ENCODE measurements at places on chromosomes 4 and X. TPM values are rescaled to one million over a fixed set of nuclear protein-coding genes. Genes with fewer than 3 reads are reported as not detected.

DNA sequence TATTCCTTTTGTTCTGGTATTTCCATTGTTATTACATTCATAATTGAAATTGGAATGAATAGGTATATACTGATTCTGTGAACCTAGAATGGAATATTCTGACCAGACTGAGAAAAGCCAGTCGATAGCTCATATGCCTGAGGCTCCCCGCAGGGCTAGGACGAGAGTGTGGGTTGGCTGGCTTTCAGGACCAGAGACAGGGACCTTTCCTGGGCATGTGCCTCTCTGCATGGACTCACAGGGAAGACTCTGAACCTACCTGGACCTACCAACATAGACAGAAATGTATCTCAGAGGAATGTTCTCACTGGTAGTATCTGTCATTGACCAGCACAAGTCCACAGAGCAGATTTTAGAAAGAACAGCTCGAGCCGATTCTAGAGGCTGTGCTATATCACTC lies 214.6 kb downstream of the FRMPD4 start:
- no peak for DNase-seq

GRCh38 chr4:189988877-189989431 lies 38.1 kb downstream of the FRG2 start:
- DNase-seq: no peak

GRCh38 chr4:94841864-94842221 lies 84.1 kb downstream of the BMPR1B start:
- DNase-seq: no peak

DNA sequence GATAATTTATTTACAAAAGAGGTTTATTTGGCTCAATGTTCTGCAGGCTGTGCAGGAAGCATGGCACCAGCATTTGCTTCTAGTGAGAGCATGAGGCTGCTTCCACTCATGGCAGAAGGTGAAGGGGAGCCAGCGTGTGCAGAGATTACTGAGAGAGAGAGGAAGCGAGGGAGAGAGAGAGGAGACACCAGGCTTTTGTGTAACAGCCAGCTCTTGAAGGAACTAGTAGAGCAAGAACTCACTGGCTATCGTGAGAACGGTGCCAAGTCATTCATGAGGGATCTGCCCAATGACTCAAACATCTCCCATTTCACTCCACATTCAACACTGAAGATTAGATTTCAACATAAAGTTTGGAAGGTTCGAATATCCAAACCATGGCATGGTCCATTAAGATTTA lies 12.7 kb downstream of the GUCY1A1 start:
- no peak for DNase-seq

GRCh38 chr4:2824836-2825381 lies 18.7 kb upstream of the ADD1 start:
- no peak for DNase-seq

- no peak for DNase-seq
These were observed 16.4 kb downstream of the DDX3X start for GRCh38 chrX:41350150-41350975.

- no peak for DNase-seq
These were observed 1722.9 kb upstream of the PCDH10 start for GRCh38 chr4:131426023-131426758.

DNA sequence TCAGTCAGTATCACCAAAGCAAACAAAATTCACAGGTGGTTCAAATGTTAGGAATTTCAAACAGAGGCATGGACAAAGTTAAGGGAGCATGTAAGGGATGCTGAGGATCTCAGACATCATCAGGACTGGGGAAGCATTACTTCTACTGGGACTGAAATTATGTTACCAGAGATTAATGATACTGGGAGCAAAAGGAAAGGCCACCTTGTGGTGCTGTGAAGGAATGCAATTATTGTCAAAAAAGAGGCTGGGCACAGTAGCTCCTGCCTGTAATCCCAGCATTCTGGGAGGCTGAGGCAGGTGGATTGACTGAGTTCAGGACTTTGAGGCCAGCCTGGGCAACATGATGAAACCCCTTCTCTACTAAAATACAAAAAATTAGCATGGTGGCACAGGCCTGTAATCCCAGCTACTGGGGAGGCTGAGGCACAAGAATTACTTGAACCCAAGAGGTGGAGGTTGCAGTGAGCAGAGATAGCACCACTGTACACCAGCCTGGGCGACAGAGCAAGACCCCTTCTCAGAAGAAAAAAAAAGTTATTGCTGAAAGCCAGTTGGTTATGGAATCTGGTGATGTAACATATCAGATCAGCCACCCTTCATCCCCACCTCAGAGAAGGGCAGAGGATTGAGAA lies 954.3 kb downstream of the PCDH7 start:
- DNase-seq: no peak

DNA sequence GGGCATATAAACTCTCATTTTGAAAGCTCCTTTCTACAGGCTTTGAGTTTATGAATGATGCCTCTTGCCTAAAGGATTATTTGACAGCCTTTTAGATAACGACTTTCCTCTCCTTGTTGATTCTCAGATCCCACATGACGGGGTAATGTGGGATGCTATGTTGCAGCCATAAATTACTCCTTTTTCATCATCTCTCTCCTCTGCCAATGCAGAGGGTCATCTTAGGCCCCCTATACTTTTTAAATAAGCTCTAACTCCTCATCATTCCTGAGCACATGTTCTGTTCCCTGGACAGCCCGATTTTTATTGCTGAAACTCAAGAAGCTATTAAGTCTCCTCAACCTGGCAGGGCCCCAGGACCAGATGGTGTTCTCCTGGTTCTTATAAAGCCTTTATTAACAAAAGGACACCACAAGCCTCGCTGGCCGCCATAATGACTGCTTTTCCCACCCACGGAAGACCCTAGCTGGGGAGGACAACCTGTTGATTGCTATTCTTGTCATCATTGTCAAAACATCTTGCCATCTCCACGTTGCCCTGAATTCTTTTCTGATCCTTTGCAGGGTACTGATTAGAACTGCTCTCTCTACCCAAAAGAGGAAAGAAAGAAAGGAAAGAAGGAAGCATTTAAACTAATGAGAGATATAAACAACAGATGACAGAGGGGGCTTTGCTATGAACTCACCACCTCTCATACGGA lies 150.7 kb downstream of the DHX15 start:
- DNase-seq: no peak

DNA sequence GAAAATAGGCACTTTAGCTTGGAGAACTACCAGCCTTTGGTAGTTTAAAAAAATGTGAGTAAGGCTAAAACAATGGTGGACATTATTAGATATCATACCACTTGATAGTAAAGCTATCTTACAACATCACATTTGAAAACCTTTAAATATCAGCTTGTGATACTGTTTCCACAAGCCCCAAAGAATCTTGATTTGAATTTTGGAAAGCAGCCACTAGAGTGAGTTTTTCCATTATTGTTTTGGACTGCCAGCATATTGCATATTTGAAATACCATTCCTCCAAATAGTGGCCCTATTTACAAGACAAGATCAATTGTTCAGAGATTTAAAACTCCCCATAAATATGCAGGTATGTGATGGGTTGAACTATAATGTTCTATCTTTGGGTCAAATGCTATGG lies 303.0 kb upstream of the PRPS2 start:
- DNase-seq: no peak

DNA sequence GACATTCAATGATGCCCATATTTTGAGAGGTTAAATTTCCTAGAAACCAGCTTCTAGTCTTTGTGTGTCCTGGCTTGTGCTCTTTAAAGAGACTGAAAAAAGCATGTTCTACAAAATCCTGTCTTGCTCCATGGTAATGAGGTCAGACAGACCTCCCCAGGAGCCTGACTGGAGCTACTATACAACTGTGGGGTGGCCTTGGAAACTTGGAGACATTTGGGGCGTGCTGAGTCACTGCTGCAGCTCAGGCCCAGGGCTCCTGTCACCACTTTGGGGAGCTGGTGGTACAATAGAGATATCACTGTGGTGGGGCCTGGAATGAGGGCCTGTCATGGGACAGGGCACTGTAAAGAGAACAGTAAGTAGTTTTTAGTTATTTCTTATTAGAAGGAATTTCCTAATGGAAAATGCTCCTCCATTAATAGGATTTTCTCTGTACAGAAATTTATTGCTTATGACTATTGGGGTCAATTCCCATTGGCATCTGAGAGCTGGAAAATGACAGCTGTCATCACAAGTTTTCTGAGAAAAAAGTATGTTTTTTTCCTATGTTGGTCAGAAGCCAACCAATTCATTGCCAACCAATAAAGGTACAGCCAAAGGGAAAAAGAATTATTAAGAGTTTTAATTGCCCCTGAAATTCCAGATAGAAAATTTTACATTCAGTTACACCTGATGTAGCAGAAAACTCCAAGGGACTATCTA lies 207.4 kb upstream of the JADE1 start:
- DNase-seq: no peak

DNA sequence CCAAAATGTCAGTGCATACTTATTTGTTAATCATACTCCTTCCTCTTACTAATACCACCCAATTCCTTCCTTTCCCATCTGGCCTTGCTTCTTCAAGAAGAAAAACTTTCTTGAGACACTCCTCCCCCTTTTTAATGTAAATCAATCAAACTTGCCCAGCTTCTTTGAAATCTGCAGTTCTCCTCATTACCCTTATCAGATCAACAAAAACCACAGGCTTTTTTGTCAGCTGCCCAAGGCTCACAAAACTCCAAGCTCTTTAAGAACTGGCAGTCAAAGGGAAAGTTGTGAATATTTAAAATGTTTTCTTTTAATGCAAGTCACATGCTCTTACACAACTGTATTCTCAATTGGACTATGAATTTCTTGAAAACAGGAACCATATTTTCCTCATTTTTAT lies 11.3 kb upstream of the MYOZ2 start:
- DNase-seq: no peak

DNA sequence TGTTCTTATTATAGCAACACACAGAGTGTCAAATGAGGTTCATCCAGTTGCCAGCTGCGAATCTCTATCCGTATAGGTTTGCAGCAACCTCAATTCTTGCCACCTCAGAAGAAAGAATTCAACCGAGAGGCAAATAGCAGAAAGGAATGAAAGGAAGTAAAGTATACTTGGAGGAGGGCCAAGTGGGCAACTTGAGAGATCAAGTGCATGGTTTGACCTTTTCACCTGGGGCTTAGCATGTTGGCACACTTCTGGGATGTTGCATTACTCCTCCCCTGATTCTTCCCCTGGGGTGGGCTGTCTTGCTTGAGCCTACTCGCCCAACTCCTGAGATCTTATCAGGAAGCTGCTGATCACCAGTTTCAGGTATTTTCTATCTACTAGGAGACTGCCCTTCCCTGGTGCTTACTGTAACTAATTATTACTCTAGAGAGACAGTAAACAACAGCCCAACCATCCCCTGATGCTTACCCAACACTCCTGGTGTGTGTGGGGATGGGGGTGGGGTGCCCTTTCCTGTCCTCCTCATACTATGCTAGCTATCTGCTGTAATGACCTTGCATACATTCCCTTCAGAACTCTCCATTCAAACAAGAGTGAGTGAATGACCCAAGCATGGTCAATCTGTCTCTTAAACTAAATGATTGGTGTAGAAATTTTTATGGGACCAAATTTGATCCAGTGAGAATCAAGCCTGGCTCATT lies 7.3 kb upstream of the TMEM33 start:
- no peak for DNase-seq

- no peak for DNase-seq
These were observed 6.6 kb downstream of the PLP1 start for GRCh38 chrX:103783196-103783595.

- DNase-seq: no peak
These were observed 147.4 kb downstream of the SMIM20 start for GRCh38 chr4:26061248-26061986.

DNA sequence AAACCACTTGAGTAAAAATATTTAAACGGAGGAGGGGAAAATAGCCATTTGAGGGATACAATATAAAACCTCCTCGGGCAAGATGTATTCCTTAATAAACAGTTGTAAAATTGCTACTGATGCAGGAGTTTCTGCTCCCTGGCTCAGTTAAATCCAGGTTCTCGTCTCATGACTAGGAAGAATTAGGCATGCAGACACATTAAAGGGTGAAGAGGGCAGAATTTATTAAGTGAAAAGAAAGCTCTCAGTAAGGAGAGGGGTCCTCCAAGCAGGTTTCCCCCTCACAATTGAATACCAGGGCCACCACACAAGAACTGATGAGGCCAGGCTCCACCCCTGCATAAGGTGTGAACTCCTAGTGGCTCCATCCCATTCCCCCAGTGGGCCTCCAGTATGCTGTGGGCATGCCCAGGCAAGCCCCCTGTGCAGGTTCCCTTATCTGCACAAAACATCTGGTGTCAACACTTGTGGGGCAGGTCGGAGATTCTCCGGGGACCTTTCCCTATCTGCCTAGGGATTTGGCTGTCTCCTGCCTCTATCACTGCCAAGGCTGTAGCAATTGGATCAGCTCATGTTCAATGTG lies 80.4 kb downstream of the HS6ST2 start:
- DNase-seq: no peak

DNA sequence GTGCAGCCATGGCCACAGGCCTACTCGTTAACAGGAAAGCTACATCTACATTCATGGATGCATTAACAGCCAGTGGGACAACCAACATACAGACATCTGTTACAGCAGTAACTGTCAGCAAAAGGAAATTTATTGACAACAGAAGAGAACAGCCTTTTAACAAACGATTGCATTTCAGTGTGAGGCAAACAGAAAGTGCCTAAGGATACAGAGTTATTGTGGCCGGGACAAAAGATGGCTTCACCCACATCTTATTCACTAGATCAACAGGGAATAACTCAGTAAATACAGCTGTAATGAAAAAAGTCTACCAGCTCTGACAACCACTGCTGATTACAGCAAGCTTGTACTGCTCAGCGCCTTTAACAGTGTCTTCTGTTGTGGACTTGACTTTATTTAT lies 61.5 kb upstream of the TBL1X start:
- no peak for DNase-seq

DNA sequence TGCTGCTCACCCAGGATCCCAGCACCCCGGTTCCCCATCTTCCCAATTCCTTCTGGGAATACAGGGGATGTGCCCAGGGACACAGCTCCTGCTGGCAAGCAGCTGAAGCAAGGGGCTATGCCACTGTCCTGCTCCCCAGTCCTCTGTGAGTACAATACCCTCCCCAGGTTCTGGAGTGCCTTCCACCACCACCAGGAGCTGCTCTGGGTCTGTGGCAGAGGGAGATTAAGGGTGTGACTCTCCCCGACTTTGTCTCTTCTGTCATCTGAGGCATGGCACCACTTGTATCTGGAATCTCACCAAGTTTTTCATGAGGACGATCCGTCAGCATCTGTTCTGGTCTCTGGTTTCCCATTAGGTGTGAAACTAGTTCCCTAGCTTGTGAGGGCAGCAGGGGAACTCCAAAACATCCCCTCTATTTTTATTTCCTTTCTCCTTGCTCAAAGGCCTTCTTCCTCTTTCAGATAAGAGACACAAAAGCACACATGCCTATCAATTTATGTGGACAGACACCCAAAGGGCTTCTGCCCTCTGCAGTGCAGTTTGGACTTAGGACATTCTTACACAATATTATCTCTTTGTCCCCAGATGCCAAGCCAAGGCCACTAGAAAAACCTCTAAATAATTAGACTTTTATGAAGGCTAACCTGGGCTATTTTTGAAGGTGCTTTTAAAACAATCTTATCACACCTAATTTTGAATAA lies 26.8 kb downstream of the MGST2 start:
- no peak for DNase-seq

DDIT4L gene
- 3.1 TPM for total RNA-seq

PDE6B gene
- total RNA-seq: 4.1 TPM

MTNR1A gene
- 0.36 TPM for total RNA-seq

CLIC2 gene
- not detected for total RNA-seq

CTAG2 gene
- total RNA-seq: not detected

CPLX1 gene
- not detected for total RNA-seq

OTUD6A gene
- total RNA-seq: not detected

NMU gene
- 8.2 TPM for total RNA-seq

FRMPD3 gene
- under 0.01 TPM for total RNA-seq

All from epithelial cell of proximal tubule (primary cell).